ENCODE measurements at places on chromosomes 3 and 15.

GRCh38 chr3:33007776-33008175 lies 56.3 kb downstream of the CCR4 start:
- no peak for DNase-seq

- DNase-seq = no peak
Measured at GRCh38 chr3:88132894-88133293, 16.9 kb upstream of the C3orf38 start.

DNA sequence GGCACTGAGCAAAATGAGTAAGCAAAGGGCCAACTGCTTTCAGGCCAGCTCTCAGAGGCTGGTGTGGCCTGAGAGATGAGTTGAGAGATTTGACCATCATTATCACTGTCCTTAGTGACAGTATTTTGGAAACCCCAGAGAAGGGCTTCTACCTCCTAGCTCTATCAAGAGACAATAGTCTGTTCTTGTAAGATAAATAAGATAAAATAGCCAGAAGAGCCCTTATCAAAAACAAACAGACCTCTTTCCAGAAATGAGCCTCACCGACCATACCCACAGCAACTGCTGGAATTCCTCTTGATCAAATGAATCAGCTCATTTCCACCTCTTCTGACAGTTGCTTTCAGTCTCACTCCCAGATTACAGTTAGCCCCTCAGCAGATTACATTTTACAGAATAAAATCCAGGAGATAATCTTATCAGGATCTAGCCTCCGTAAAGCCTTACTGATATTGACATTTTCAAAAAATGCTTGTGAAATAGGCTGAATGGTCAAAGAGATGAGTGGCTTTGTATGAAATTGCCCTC lies 4.5 kb downstream of the HDC start:
- DNase-seq = no peak

GRCh38 chr3:182138393-182138792 lies 426.7 kb downstream of the SOX2 start:
- no peak for DNase-seq

- DNase-seq = no peak
Measured at GRCh38 chr3:126245811-126246727, 65.7 kb upstream of the ALDH1L1 start.

All from urothelium cell line (cell line).